Frontal cortex (tissue), 4 donors: ENCODE measurements at places on chromosomes 5 and 9.

- no peak for DNase-seq
Measured at GRCh38 chr9:94861589-94862272, 135.2 kb downstream of the AOPEP start.

DNA sequence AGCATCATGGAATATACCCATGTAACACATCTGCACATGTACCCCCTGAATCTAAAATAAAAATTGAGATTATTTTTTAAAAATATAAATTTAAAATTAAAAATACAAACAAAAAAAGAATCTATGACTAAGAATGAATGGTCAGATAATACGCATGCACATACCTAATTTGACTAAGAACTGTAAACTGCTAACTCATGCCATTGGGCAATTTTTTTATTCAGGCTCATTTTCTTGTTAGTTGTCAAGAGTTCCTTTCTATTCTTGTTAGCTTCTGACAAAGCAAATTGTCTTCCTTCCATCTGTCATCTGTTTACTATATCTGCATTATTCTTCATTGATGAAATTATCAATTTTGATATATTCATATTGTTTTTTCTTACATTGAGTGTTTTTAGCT is 69.5 kb upstream of the HAND1 start:
- DNase-seq, result no peak

- no peak for DNase-seq
Measured at GRCh38 chr9:108109927-108110690, 620.5 kb upstream of the KLF4 start.

- no peak for DNase-seq
Measured at GRCh38 chr5:86625148-86625547, 7.4 kb downstream of the COX7C start.

DNA sequence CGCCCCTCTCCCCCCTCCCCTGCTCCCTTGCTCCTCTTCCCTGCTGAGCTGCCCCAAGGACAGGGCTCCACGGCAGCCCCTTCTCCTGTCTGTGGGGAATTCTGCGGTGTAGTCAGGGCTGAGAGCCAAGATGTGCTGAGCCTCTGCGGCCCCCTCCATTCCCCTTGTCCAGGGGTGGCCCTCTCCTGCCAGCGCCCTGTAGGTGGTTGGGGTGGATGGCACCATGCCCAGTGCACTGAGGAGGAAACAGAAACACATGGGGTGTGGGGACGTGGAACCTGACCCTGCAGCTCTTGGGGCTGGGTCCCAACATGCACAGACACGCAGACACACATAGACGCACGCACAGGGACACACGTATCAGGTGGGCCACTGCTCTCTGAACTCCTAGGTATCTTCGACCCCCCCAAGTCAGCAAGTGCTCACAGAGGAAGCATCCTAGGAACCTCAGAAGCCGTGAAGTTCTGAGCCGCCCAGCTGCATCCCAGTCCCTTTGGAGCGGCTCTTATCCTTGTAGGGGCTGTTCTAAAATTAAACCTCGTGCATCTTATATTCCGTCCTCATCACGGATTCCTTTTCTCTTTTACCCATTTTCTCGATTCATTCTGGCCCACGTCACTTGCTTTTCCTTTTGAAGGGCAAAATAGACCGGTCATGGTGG is 64.8 kb downstream of the HMCN2 start:
- DNase-seq, result no peak

GRCh38 chr9:113992994-113993393 is 85.1 kb downstream of the AMBP start:
- no peak for DNase-seq

DNA sequence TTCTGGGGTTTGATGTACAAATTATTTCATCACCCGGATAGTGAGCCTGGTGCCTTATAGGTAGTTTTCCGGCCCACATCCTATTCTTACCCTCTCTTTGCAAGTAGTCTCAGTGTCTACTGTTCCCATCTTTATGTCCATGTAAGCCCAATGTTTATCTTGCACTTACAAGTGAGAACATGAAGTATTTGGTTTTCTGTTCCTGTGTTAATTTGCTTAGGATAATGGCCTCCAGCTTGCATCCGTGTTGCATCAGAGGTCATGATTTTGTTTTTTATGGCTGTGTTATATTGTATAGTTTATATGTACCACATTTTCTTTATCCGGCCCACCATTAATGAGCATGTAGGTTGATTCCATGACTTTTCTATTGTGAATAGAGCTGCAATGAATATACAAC is 136.5 kb downstream of the PRR16 start:
- no peak for DNase-seq

- DNase-seq, result no peak
Measured at GRCh38 chr9:126334721-126335621, 8.3 kb downstream of the MVB12B start.

DNA sequence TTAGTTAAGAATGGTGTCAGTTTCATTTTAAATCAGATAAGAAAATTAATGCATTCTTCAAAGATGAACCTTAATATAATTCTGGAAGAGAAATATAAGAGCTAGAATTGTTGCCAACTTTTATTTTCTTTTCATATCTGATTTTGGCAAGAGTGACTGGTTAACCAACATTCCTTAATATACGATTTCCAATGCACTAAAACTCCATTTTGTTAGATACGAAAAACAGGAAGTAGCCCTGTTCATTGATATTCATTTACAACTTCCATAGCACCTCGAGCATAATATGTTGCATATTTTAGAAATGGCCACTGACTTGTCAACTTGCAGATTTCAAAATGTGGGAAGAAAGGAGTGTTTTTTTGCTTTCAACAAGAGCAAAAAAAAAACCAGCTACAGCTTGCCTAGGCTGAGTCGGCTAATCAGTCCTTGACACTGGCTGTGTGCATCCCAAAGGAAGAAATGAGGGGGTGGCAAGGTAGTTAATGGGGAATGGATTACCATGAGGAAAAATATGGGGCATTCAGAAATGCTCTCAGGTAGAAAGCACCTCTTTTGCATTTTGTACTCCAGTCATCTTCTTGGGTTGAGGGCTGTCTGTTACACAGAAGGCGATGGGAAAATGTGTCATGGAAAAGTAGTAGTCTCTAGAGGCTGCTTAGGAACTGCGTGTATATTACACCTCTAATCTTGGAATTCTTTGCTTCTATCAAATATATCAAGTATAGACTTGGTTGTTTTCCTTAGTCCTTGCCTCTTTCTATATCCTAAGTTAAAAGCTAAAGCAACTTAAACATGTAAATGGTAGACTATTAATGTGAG is 3.9 kb downstream of the MAP3K1 start:
- no peak for DNase-seq

DNA sequence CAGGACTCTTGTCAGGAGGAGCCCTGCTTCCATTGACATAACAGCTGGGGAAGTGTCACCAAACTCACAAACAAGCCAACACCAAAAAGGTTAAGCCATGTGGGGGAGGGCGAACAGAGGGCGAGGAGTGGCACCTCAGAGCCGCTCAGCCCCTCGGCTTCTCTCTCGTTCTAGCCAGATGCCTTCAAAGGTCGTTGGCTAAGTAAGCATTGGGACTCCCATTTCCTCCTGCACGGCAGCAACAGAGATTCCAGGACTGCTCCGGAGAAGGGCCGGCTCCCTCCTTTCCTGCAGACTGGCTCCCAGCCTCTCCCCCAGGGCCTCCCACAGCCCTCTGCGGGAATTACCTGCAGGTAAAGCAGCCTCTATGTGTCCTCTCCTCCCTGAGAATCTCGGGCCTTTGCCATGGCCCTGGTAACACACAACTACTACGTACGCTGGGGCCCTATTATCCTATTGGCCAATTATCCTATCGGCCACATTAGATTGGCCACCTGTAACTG is 52.1 kb upstream of the RNU6ATAC start:
- no peak for DNase-seq

DNA sequence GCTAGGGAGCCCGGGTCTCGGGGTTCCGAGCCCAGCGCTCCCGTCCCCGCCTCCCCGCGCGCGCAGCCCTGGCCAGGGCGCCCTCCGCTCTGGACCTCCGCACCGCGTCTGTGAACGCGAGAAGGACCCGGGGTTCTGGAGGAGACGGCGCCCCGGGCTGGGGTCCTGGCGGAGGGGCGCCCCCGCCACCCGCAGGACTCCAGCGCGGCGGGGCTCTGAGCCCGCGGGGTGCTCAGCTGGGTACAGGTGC is 431 bp downstream of the TMOD1 start:
- no peak for DNase-seq

DNA sequence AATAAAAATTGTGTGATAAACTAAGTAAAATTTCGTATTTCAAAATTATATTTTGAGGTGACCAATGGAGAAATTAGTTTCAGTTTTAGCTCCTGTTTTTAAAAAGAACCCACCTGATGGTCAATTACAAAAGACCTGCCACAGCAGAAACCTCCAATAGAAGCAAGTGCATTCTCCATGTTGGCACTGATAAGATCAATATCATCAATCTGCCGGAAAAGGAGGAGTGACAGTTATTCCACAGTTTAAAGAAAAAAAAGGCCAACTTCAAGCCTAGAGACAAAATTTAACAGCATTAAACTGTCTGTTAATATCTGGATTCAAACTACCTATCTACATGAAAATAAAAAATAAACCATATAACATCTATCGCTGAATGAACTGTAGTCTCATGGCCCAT is 67.7 kb downstream of the SPTLC1 start:
- DNase-seq, result no peak

- DNase-seq, result peak; percentile 8
Measured at GRCh38 chr5:207599-207998, 10.4 kb downstream of the CCDC127 start.
